ENCODE measurements at places on chromosomes 1 and 21.

DNA sequence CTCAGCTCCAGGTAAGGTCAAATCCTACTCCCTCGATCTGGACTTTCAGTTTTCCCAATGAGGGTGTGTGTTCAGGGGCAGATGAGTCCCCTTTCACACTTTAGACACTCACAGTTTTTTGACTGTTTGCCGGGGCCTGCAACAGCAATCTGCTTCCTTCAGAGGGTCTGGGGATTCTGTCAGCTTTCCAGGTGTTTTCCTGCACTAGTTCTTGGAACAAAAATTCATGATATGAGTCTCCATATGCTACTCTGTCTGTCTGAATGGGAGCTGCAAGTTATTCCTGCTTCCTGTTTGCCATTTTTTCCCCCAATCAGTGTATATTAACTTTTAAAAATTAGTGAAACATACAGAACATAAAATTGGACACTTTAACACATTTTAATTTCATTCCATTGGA, 24.3 kb downstream of the CYP4B1 start:
- DNase-seq = no peak

DNA sequence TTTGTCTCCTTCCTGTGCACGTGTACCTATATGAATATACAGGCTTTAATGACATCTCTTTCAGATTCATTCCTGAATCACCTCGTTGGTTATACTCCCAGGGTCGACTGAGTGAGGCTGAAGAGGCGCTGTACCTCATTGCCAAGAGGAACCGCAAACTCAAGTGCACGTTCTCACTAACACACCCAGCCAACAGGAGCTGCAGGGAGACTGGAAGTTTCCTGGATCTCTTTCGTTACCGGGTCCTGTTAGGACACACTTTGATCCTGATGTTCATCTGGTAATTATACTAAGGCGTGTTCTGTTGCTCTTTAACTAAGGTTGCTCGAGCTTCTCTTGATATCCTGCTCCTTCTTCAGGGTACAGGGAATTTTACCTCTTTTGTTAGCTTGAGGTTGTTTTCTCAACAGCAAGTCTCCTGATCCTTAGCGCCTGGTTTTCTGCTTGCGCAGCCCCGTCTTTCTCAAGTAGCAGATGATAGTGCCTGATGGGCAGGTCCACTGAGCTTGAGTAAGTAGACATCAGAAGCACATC, 55.1 kb downstream of the SLC22A15 start:
- DNase-seq = no peak

GRCh38 chr1:57093122-57093521, 127.3 kb upstream of the C8B start:
- DNase-seq = no peak

GRCh38 chr1:203807196-203807595, 11.8 kb downstream of the ZBED6 start:
- no peak for DNase-seq

DNA sequence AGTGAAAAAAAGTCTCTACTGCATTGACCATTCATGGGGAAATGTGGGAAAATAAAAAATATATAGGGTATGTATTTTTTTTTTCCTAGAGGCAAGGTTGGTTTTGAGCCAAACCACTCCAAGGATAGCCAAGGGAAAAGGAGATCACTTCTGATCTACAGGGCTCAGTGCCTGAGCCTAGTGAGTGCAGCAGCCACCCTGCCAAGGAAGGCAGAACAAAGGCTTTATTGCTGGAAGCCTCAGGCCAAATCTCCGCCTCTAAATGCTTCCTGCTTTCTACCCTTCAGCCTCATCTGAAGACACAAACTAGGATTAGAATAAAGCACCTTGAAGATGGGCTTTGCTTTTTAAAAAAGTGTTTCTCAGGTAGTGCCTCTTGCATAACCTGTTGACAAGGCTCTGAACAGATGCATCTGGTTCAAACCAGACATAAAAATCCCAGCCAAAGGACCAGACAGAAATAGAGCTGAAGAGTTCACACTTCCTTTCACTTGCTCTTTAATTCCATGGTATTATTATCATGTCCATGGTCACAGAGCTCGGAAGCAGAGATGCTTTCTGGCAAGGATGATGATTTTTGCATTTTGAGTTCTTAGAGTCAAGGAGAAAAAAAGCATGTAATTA, 10.5 kb downstream of the C1orf115 start:
- DNase-seq = no peak

DNA sequence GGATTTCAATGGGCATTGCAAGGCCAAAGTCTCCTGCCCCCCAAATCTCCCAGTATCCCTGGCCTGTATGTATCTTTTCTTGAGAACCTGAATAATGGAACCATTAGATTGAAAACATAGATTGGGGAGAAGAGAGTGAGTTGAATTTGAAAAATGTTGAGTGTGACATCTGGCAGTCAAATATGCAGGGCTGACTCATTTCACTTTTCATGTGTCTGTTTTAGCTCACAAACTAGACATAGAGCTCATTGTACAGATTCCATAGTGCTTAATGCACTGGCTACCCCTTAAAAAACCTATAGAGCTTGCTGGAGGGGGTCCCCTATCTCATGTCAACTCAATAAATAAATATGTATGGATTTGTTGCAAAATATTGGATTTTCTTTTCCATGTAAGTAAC, 30.8 kb downstream of the DDR2 start:
- no peak for DNase-seq

GRCh38 chr1:161933592-161934588, 89.8 kb downstream of the OLFML2B start:
- DNase-seq = no peak

- DNase-seq = no peak
Measured at GRCh38 chr1:11622398-11622797, 31.8 kb downstream of the FBXO2 start.

DNA sequence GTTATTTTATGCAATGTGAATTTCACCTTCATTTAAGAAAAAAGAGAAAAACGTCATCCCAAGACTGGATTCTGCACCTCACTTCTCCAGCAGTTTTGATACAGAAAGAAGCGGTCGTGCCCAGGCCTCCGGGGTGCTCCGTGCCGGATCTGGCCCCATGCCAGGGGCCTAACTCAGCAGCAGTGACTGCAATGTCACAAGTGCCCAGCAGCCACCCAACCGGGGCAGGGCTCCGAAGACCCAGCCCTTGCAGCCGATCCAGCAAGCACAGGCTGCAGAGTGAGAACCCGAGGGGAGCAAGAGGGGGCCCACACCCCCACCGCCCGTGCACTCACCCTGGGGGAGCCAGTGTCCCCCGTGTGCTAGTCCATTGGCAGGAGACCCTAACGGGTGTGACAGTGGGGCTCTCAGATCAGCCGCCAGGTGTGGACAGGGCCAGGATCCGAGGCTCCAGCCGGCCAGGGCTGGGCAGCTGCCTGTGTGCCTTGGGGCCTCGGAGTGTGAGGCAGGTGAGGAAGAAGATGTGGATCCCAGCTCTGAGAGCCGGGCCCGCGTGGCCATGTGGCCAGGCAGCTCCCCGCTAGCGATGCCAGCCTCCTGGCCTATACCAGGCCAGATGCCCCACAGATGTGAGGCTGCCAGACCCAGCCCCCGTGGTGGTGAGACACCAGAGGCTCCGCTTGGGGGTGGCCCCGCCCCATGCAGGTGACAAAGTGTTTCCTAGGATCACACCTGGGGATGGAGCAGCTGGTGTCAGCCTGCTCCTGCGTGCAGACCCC, 60.6 kb downstream of the MEGF6 start:
- DNase-seq = no peak

All from hypothalamus (tissue), 51 donors.